ENCODE measurements at places on chromosomes 3 and 15. TPM values are rescaled to one million over a fixed set of nuclear protein-coding genes. Genes with fewer than 3 reads are reported as not detected.

ATP13A4 gene
- 0.07 TPM for polyA plus RNA-seq

DNA sequence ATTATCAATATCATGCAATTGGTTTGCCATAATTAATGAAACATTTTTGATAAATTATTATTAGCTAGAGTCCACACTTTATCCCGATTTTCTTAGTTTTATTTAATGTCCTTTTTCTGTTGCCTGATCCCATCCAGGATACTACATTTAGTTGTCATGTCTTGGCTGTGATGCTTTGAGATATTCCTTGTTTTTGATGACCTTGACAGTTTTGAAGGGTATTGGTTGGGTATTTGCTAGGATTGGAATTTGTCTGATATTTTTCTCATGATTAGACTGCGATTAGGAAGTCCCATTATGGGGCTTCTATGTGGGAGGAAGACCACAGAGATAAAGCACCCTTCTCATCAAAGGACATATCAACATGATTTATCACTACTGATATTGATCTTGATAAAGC lies 43.0 kb downstream of the CGNL1 start:
- no peak for DNase-seq

GRCh38 chr15:64493641-64494040 lies 33.3 kb downstream of the ZNF609 start:
- no peak for DNase-seq

GRCh38 chr15:23503980-23504379 lies 56.9 kb upstream of the GOLGA6L2 start:
- no peak for DNase-seq

DNA sequence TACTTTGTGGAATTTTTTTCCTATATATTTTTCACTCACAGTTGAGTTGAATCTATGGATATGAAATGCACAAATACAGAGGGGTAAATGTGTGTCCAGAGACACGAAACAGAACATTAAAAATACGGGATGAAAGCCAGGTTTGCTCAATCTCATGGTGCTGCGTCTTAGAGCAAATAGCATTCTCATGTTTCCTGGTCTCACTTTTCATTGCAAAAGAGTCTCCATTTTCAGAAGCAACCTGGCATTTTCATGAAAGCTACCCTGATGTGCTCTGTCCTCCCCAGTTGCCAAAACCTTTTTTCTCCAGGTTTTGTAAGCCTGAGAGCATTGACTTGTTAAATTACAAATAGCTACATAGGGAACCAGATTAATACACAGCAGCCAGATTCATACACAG lies 49.5 kb upstream of the MBNL1 start:
- DNase-seq = no peak

Measured in right cardiac atrium (tissue), 5 donors.